ENCODE measurements at places on chromosomes 6 and 20.

- DNase-seq = no peak
Measured at GRCh38 chr6:162970246-162970645, 242.5 kb downstream of the PACRG start.

DNA sequence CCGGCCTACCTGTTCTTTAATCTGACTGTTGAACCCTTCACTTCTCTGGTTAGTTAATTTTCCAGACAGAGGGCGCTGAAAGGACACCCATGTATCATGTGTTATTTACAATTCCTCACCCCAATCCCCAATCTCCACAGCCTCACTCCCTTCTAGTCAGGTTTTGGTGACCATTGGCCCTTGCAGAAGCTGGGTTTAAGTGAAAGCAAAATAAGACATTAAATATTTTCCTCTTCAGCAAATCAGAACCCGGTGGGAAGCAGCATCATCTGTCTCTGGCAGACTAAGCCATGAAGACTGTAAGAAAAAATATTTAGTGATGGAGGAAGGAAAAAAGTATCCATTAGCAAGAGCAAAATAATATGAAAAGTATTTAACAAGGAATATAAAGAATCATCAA is 9.4 kb upstream of the HLA-DQA1 start:
- no peak for DNase-seq

GRCh38 chr6:110180228-110181008 is at the start of gene CDC40:
TSS of gene CDC40 (plus strand) at chr6:110180427. CDS start at chr6:110180445, 18 bp downstream.
- DNase-seq = peak; percentile 93

DNA sequence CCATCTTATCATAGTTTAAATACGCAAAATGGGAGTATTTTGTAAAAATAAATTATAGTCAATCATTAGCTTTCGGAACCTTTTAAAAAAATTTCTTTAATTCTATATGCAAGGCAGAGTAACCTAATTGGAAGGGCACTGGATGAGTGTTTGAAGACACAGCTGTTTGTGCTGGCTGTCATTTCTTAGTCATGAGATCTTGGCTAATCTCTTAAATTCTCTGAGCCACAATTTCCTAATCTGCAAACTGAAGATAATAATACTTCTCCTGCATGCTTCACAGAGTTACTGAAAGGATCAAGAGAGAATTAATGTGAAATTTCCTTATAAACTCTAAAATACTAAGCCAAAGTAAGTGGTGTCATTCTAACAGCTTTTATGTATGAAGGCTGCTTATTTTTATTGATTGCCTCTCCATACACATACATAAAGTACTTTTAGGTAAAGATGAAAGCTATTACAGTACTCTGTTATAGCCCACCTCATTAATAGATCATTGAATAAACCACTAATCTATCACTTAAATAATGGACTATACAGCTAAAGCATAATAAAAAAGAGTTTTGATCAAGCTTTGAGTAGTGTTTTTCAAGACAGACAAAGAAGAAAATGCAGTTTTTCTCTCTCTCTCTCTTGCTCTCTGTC is 383.7 kb upstream of the IRAK1BP1 start:
- no peak for DNase-seq

GRCh38 chr6:51184046-51184445 is 365.4 kb downstream of the TFAP2B start:
- no peak for DNase-seq

DNA sequence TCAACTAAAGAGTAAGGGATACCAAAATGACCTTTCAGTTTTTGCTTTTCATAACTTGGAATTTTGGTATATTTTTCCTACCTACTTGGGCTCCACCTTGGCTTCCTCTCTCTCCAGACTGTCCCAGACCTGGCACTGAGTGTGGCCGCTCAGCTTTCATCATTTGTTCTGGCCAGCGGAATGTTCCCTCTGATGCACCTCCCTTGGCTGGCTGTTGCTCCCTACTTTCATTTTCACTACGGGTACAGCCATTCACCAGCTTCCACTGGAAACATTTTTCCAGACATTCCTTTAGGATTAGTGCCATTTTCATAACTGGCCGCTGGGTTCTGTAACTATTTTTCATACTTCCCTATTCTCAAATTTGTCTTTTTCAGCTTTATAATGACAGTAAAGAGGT is 487.4 kb downstream of the TENT5A start:
- DNase-seq = no peak

DNA sequence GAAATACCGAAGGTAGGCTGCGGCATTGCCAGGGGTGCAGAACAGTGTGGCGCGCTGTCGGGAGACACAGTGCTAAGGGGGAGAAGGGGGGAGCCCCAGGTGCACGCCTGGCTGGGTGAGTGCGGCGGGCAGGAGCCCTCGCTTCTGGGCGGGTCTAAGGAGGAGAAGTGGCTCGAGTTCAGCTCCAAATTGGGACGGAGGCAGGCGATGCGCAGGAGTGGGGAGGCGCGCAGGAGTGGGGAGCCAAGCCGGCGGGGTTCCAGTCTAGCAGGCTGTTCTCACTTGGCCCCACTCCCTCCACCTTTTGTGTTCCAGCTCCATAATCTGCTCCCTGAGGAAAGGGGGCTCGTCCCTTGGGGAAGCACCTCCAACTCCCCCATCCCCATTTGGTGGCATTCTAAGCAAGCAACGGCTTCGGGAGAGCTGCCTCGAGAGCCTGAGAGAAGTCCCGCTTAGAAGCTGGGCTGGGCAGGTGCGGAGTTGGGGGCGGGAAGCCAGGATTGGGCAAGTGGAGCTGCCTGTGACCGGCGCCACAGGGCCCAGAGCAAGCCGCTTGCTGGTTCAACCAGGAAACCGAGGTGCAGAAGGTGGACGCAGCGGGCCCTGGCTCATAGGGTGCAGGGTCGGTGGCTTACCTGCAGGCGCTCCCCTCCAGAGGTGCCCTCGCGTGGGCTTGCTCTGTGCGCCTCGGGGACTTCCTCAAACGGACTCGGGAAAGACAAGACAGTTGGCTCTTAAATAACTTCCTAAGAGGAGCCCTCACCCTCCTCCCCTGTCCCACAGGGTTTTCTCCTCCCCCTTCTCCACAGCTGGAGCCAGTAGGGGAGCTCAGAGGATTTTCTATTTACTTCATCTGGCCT is at the start of gene F13A1:
Gene F13A1, minus strand, starts transcription at position 711 of the 860 bp plus-strand sequence. CDS start 1,998 bp downstream, outside the sequence.
- DNase-seq = peak; percentile 29
